ENCODE measurements at places on chromosomes 4 and X.

GRCh38 chrX:129659861-129660260 lies 5.1 kb upstream of the APLN start:
- DNase-seq, result no peak

DNA sequence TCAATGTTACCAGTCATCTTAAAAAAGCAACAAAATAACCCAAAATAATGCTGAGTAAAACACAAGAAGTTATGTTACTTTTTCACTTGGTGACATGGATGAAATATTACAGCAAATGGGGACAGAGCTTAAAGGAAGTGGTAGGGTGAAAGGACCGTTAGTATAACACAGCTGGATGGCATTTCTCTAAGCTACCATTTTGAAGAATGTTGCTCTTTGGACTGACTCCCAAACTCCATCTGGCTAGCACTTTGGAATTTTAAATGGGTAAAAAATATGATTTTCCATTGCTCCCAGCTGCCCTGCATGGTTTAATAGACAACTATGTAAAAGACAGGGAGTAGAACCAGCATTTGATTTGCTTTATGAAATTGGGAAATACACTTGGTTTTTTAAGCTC lies 27.6 kb downstream of the CLCN5 start:
- DNase-seq, result no peak

GRCh38 chr4:117814277-117815246 lies 219.7 kb upstream of the NDST3 start:
- no peak for DNase-seq

DNA sequence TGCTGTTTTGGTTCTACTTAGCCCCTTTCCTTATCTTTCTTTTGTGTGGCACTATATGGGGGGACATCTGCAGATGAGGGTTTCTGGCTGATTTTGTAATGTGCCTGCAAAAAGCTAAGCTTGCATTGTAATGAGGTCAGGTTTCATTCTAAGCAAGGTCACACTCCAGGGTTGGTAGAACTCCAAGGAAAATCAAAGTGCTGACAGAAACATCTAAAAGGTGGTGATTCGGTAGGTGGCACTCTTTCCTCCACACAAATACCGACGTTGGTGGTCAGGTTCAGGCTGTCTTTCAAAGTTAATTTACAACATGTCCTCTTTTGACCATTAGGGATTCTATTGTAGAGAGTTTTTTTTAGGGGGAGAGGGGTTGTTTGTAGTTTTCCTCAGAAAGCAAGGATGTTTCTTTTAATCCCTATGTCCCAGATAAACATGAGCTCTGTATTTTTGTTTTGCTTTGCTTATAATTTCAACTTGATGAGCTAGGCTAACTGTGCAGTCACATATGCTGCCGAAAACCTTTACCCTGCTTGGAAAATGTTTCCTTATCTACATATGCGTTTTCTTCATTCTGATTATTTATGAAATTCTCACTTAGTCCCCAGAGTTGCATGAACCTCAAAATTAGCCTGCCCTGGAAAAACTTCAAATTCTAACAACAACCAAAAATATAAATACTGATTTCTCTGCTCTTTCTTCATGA lies 434.2 kb downstream of the PPARGC1A start:
- DNase-seq, result no peak

DNA sequence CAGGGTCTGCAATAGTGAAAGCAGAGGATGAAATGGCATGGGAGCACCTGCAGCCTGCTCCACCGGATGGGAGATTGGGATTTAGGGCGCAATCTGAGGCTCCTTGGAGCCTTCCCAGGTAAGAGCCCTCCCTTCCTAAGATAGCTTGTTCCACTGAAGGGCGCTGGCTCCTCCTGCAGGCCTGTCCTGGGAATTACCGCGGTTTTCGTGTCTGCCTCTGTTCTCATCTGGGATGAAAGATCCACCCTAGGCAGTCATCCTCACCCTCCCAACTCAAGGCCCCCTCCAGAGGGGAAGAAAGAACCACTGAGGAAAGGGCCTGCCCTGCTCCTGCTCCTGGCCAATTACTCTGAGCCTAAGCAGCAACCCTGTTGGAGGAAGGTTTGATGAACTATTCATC lies 547.5 kb downstream of the SMARCA1 start:
- DNase-seq, result peak; percentile 20

GRCh38 chr4:26368685-26369084 lies 47.9 kb downstream of the RBPJ start:
- DNase-seq, result no peak

DNA sequence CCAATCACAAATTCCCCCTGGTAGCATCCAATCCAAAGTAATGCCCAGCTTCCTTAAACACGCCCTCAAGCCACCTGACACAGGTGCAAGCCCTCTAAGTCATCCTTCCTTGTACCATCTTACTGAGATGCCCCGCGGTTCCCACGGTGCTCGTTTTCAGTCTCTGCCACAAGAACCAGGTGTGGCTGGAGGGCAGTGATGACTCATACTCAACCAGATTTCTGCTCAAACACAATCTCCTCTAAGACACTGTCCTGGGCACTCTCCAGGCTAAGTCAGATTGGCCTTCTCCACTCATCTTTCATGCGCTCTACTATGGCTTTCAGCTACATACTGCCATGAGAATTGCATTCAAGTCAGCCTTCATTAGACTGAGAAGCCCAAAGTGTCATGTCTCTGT lies 3.5 kb downstream of the SH3KBP1 start:
- DNase-seq, result no peak

DNA sequence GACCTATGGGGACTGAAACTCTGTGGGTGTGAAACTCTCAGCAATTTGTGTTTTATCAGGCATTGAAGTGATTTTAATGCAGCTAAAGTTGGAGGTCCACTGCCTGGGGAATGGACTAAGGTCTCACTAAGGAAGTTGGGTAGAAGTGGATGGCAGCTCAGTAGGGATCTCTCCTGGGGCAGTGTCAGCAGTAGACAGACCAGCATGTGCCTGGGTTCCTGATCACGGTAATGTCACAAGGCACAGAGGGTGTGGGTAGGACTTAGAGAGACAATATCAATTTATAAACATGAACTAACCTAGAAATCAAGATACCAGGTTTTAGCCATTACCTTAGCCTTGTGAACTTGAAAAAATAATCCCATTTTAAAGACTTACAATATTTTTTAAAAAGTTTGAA lies 380.3 kb upstream of the LCORL start:
- DNase-seq, result no peak

GRCh38 chrX:74449322-74449936 lies 28.1 kb downstream of the SLC16A2 start:
- DNase-seq, result no peak

DNA sequence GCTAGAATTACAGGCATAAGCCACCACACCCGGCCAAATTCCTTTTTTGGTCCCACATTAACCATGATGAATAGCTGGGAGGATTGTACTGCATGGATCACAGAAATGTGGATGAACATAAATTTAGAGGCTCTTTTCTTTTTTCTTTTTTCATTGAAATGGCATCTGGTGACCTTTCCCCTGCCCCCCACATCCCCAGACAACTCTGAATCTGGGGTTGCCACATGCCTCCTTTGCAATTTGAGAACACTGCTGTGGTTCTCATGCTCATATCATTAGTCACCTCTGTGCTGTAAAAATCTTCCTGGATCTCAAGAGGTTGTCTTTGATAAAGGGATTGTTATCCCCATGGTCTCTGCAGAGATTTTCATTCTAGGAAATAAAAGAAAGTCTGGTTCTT lies 22.8 kb upstream of the FMR1NB start:
- DNase-seq, result no peak

GRCh38 chrX:66018585-66019309 lies 21.1 kb downstream of the VSIG4 start:
- DNase-seq, result no peak

DNA sequence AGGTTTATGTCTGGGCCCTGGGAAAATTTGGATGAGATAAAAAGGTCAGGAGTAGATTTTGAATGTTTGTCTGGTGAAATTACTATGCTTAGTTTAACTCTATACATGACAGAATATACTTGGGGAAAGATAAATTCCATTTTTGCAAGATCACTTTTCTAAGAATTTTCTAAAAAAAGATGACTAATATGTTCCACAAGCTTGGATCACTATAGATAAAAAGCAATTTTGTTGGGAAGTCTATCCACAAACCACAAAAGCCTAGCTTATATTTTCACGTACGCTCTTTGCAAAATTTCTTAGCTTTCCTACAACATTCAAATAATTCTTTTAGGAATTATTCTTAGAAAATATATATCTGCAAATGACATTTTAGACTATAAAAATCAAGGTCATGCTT lies 20.6 kb upstream of the COQ2 start:
- DNase-seq, result no peak

- DNase-seq, result no peak
Measured at GRCh38 chr4:175906384-175906783, 94.3 kb upstream of the GPM6A start.

- DNase-seq, result no peak
Measured at GRCh38 chrX:146581981-146582712, 227.4 kb upstream of the CXorf51B start.

- DNase-seq, result no peak
Measured at GRCh38 chrX:31178064-31178768, 106.4 kb upstream of the FTHL17 start.

GRCh38 chr4:139633195-139633594 lies 32.4 kb upstream of the MGST2 start:
- no peak for DNase-seq

DNA sequence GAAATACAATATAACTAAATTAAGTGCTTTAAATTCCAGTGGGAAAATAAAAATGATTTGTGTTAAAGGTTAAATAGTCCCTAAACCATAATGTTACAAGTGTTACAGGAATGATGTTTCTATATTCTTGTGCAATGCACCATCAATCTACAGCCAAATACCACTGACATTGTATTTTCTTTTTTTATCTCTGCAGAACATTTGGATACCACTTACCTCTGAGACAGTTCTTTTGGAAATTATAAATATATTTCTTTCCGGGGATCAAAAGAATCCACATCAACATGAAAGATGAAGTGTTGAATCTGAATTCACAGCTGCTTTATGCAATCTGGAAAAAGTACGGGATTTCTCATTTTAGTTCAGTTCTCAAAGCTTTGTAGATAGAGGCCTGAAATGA lies 518.3 kb upstream of the AGA start:
- no peak for DNase-seq

GRCh38 chr4:163693211-163693610 lies 198.7 kb downstream of the TMA16 start:
- DNase-seq, result no peak

GRCh38 chr4:73459048-73459421 lies 22.5 kb upstream of the AFM start:
- DNase-seq, result no peak

- DNase-seq, result peak; percentile 69
Measured at GRCh38 chr4:71538528-71538927, 199.7 kb downstream of the SLC4A4 start.

Data from cerebellum (tissue), 4 donors.